Activated CD4-positive, alpha-beta T cell treated with anti-CD3 and anti-CD28 coated beads, Interleukin-2, amount 50 U/mL, for 1 hour (primary cell): ENCODE measurements at places on chromosomes 1 and 21.

DNA sequence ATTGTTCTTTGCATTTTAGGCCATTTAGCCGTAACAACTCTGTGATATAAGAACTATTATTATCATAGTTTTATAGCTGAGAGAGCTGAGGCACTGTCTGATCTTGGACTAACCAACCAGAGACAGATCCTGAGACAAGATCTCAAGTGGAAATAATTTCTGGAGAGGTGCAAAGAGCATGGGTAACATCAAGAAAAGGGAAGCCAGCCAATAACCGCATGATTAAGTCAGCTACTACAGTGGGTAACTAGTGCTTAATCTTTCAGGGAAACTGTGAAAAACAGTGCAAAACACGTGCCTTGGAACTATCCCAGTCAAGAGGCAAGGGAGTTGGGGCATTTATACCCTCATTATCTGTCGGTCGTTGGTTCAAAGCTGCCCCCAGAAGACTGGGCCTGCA is 105.8 kb downstream of the OMA1 start:
- no peak for DNase-seq

- DNase-seq: no peak
These were observed 639 bp upstream of the SPATA1 start for GRCh38 chr1:84505493-84506001.

GRCh38 chr1:67586596-67586995 is 98.4 kb upstream of the GADD45A start:
- no peak for DNase-seq

DNA sequence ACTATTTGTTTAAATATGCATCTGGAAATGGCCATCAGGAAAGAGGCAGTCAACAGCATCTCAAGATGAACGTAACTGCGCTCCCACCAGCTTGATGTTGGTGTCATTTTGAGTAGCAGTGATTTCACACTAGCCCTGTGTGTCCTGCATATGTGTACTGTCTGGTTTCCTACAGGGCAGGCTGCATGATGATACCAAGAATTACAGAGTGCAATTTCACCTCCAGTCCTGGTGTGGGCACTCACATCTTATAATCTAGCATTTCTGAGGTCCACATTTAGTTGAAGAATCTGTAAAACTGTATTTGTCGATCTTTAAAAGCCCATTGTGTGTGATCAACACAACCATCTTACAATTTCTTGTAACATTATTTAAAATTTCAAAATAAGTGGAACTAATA is 336.4 kb downstream of the PAPPA2 start:
- no peak for DNase-seq

GRCh38 chr1:55571767-55572166 is 356.6 kb upstream of the USP24 start:
- no peak for DNase-seq
